ENCODE measurements at places on chromosomes 3 and 15.

DNA sequence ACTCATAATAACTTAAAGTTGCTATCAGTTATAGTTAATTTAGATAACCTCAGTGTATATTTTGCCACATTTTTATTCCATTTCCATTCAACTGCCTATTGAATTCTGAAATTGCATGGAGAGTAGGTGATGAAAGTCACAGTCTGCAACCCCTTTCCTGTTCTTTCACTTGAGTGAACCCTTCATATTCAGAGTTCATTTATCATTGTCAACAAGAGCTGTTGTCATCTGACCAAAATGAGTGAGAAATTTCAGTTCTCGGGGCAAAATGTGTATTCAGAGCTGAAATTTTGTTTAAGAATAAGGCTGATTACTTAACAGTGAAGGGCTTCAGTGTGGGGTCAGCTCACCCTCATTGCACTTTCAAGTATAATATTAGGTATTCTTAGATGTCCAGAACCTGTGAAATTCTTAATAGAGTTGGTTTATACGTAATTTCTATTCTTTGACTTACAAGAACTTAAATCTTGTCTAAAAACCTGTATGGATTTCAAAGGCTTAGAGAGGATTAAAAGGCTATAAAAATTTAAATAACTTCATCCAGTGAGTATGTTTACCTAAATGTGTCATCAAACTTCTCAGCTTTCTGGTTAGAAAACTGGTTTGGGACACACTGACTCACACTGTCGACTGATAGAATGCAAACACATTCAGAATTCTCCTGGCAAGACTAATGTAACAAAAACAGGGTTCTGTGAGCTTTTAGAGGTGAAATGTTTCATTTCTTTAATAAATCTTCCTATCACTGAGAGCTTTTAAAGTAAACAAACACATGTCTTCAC, 92.2 kb downstream of the CMSS1 start:
- DNase-seq = no peak

GRCh38 chr15:58227706-58228543, 89.7 kb downstream of the AQP9 start:
- DNase-seq = peak; percentile 60

DNA sequence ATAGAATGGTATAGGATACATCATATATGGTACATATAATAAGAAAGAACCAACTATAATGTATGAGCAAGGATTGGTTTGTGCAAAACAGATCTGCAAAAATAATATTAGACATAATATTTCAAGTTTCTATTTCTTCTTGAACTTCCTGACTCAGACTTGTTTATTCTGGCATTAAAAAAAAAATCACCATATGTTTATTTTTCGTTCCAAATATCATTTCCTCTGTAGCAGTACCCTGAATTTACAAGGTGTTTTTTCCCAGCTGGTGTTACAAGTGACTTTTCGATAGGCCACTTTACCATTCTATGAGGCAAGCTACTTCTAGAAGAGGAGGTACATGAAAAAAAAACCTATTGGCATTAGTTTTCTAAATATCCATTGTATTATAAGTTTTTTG, 785.0 kb downstream of the PDCD6IP start:
- no peak for DNase-seq

DNA sequence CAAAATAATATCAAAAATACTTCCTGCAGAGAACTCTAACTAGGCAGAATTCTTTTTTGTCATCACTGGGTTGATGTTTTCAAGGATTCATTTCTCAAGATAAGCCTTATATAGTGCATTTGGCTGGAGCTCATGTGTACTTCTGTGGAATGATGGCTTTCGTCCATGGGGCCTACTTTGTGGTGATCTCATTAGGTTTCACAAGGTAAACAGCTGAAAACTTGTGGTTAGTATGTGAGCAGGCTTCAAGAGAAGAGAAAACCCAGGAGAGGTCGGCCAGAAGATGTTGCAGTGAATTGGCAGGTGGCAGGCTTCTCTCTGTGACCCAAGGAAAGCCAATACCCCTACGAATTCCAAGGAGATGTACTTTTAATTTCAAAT, 121.4 kb upstream of the PHLDB2 start:
- no peak for DNase-seq

DNA sequence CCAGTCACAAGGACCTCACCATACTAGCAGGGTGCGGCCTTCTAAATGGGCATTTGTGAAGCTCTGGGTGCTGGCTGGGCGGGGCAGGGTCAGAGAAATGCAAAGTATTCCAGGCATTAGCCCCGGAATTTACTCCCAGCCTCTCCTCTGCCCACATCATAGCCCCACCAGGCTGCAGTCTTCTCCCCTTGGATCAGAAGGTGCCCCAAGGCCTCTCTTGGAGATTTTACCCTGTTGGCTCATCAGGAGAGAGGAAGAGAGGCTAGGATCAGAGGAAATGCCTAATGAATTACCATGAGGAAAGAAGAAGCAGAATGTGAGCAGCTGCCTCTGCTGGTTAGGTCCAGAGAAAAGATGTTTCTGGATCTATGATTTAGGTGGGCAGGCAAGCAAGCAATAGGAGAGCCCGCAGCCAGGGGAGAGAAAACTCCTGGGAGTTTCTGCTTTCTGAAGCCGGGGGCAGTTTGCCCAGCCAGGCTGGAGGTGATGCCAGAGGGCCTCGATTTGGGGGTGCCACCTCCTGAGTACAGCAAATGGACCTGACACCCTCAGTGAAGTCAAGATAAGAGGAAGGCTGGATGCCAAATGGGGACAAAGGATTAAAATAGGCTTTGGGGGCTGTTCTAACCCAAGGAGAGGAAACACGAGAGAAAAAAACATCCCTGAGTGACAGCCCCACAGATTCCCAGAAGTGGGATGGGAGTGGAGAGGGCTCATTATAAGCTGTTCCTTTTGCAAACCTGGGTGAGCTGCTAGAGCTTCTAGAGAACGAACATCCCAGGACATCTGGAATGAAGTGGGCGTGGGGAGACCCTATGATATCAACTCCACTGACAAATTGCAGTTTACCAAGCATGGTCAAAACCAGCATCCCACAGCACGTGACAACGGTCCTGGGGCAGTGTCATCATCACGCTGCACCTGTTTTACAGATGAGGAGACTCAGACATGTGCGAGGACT, 65.4 kb downstream of the BDH1 start:
- no peak for DNase-seq

DNA sequence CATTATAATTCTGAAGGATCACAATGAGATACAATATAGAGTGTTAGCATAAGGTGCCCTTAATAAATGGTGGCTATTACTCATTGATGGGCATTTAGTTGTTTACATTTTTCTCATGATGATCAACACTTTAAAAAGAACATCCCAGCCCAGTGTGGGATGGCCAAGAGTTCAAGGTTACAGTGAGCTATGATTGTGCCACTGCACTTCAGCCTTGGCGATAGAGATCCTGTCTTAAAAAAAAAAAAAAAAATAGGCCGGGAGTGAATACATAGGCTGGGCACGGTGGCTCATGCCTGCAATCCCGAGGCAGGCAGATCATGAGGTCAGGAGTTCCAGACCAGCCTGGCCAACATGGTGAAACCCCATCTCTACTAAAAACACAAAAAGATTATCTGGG, 1.6 kb upstream of the FXR1 start:
- DNase-seq = no peak

DNA sequence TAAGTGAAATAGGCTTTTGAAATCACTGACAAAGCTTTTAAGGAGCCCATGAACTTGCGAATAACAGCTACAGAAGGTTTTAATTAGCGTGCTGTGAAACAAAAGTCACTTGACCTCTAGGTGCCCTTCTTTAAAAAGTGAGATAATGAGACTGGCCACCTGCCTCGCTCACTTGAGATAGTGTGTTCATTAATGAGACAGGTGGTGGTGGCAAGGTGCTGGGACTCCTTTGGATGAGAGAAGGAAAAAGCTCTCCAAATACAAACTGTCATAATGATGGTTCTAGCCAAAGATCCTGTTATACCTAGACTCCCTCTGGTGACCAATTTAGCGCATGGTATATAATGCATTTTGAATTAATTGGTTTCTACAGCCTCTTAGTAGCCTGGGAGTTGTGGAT, 22.7 kb upstream of the IREB2 start:
- DNase-seq = no peak

- DNase-seq = no peak
Measured at GRCh38 chr3:126630020-126630419, 24.9 kb downstream of the TXNRD3 start.

- no peak for DNase-seq
Measured at GRCh38 chr3:105948101-105948500, 79.3 kb upstream of the CBLB start.

DNA sequence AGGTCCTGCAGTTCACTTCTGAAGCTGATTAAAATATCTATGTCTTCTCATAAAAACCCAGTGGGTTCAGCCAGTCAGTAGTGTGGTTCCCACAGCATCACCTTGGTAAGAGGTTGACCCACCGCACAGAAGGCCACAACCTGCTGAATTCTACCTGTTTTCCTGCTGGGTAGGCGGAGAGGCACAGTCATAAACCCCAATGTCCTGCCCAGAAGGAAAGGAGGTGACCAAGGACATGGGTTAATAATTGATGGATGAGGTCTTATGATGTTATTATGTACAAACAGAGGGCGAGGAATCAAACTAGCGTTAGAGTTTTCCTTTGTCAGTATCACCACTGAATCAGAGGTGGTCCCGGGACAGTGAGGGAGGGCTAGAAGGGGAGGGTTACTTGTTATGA, 27.8 kb downstream of the CA12 start:
- no peak for DNase-seq

GRCh38 chr3:72336821-72337479, 511.3 kb downstream of the SHQ1 start:
- no peak for DNase-seq

DNA sequence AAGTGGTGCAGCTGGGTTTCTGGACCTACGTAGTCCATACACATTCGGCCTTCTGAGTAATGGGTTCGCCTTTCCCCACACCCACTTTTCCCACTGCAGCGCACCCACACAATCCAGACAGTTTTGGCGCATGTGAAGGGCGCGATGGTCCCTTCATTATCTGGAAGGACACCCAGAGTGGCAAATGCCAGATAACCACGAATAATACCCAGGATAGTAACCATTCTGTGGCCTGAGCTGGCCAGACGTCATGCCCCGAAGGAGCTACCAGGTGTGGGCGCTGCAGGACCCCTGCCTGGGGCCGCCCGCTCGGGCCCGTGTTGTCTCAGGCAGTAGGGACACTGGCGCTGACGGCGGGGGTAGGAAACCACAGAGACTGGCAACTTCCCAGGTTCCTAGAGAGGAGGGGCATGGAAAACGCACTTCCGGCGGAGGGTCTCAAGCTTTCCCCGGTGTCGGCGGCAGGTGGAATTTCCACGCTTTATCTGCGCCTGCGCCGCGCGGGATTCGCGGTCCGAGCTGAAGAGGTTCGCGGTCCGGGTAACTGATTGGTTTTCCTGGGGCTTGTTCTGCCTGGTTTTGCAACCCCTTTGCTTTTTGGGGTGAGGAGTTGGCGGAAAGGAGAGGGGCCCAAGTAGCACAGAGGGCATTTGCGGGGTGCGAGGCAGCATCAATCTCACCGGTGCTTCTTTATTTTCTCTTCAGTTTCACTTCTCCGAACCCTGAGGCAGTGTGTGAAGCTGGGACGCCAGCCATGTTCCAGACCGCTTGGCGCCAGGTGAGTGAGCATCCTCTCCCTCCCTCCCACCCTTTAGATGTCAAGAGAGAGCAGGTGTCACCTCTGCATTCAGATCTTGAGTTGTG, at the start of gene ZNF620:
TSS of gene ZNF620 (plus strand) at position 441 of the 864 bp plus-strand sequence. CDS start at position 755, 314 bp downstream.
- DNase-seq = peak; percentile 61

DNA sequence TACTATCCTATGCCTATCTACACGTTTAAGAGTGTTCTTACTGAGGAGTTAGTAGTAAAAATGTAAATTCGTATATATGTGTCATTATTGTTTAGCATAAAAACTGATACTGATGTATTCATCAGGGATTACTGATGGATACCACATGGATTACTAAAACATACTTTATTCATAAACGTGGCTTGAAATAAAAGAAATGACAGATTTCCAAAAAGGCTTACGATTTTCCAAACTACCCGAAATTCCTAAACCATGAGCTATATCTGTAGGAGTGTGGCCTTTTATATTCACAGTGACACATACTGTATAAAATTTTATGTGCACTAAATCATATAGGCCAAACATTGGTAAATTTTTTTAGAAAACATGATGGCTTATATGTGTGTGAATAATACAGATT, 6.9 kb downstream of the TSC22D2 start:
- DNase-seq = no peak

DNA sequence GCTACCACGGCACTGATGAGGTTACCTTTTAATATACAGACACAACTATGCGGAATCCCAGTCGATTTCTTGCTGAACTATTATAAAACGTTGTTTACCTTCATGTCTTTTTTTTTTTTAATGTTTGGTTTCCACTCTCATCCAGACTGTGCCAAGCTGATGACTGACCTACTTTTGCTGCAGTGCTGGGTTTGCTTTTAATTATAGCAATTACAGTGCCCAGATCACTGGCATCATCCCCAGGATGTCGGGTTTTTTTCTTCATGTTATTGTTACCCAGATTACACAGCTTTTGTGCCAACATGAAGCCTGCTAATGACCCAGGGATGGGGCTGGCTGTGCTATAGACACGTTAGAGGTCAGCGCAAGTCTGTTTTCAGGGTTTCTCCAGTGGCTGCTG, 294.0 kb upstream of the ATP10A start:
- DNase-seq = no peak

DNA sequence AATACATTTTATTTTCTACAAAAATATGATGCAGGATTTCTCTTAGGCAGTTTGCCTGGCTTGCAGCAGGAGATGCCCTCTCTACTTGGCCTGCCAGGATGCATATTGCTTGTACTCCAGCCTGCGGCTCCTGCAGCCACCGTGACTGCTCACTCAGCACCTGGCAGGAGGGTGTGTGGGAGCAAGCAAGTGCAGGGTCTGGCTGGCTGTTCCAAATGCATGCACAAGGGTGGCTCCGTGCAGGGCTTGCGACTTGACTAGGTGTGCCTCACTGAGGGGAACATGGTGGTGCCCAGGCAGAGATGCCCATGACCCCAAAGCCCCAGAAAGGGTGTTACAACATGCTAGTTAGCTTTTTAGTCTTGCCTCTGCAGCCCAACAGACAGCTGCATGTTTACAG, 1240.2 kb upstream of the ALCAM start:
- no peak for DNase-seq

DNA sequence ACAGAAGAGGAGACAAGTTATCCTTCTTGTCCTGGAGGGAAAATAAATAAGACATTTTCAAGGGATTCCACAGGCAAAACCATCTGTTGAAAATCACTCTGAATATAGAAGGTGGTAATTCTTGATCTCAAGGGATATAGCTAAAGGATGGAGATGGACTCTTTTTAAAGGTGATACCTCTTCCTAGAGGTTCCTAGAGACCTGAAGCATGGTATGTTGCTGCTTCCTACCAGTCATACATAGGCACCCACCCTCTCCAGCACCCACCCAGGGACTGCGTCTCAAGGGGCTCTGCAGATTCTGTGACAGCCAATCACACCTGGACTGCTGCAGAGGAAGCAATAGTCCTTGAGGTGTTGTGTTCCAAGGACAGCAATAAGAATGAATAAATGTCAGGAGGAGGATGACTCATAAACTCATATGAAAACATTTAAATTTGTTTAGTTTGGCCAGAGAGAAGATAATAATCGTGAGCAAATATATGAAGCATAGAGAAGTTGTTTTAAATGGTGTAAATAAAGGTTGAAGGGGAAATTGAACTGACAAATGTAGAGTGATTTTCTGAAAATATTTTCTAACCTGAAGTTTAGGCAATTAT, 741.6 kb upstream of the CBLB start:
- no peak for DNase-seq

- no peak for DNase-seq
Measured at GRCh38 chr3:154176036-154176435, 54.8 kb downstream of the ARHGEF26 start.
